Left colon (tissue), 2 donors: ENCODE measurements at places on chromosomes 1 and 21. TPM values are rescaled to one million over a fixed set of nuclear protein-coding genes. Genes with fewer than 3 reads are reported as not detected.

- DNase-seq: no peak
These were observed 73.0 kb downstream of the DHRS3 start for GRCh38 chr1:12544992-12545391.

DNA sequence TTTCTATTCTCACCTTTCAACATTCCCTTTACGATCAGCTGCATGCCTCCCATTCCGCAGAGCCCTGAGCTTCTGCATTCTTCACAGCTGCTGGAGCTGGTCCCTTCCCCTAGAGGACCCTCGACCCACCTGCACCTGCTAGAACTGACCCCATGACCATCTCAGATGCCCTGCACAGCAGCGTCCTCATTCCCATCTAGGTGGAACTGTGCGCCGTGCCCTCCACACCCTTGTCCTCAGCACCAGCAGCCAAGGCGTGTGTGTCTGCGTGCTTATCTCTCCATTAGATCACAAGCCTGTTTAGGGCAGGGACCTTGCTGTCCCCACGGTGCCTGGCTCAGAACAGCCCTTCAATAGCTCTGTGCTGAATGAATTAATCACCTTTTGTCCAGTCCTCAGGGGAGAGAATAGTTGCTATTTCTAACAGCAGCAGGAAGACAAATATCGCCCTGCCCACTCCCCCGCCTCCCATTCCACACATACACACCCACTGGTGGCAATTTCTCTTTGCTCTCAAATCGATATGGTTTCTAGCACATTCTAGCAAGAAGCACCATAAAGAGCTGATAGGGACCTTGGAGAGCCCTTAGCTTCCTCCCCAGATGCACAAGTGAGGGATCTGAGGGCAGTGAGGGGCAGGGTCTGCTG lies 61.7 kb downstream of the KCNN3 start:
- no peak for DNase-seq

- peak; percentile 40 for DNase-seq
These were observed 5.9 kb upstream of the MXRA8 start for GRCh38 chr1:1364266-1364665.

DNA sequence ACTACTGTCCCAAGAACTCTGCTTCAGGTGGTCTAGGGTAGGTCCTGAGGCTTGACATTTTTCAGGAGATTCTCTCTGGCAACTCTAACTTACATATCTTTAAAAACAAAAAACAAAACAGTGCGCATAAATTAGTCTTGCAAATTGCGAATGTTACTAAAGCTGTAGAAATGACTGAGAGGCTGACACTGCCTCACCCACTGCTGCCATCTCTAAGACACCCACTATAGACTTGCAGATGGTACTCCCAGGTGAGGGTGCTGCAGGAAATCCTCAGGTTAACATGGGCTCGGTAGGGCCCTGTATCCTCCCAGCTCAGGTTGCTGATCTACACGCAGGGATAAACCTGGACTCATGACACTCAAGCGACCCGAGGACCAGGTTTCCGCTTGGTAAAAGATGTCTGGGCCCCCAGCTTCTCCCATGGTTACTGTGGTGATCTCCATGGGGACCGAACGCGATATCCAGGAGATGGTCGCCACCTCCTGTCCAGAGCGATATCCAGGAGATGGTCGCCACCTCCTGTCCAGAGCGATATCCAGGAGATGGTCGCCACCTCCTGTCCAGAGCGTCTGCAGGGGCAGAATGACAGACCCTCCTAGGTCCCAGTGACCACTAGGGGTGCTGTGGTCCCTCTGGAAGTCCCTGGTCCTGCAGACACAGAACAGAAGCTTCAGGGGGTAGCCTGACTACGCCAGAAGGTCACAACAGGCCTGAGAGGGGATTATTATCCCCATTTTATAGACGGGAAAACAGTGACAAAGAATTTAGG lies 16.2 kb upstream of the LY9 start:
- no peak for DNase-seq

The TMEM61 gene
- total RNA-seq: 19.8 TPM

The ACTN2 gene
- total RNA-seq: not detected

DNA sequence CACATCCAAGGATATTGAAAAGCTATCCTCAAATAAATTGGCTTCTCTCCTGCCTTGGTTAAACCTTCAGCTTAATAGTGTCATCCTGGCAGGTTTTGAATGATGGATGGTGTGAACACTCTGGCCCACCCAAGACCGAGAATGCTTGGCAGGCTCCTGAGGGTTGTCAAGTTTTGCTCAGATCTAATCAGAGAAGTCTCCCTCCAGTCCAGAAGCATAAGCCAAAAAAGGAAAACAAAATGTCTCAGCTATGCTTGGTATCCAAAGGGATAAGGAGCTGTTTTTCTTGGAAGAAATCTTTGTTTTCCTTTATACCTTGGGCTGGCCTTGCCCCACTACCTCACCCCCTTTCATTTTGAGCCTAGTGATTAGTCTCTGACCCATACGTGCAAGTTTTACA lies 172.7 kb downstream of the CRB1 start:
- no peak for DNase-seq

DNA sequence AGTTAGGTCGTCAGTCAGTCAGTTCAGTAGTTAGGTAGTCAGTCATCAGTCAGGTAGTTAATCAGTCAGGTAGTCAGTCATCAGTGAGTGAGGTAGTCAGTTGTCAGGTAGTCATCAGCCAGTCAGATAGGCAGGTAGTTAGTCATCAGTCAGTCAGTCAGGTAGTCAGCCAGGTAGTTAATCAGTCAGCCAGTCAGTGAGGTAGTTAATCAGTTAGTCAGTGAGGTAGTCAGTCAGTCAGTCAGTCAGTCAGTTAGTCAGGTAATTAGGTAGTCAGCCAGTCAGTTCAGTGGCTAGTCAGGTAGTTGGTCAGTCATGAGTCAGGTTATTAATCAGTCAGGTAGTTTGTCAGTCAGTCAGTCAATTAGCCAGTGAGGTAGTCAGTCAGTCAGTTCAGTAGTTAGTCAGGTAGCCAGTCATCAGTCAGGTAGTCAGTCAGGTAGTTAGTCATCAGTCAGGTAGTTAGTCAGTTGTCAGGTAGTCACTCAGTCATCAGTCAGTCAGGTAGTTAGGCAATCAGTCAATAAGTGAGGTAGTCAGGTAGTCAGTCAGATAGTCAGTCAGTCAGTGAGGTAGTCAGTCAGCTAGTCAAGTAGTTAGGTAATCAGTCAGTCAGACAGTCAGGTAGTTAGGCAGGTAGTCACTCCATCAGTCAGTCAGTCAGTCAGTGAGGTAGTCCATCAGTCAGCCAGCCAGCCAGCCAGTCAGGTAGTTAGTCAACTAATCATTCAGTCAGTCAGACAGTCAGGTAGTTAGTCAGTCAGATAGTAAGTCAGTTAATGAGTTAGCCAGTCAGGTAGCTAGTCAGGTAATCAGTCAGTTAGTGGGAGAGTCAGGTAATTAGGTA lies 16.2 kb downstream of the KRTAP10-1 start:
- no peak for DNase-seq

The ENSA gene
- 222 TPM for total RNA-seq

The BLACAT1 gene
- 0.34 TPM for total RNA-seq

The TCEA3 gene
- 147 TPM for total RNA-seq

- no peak for DNase-seq
These were observed 28.2 kb upstream of the KCNE1 start for GRCh38 chr21:34540206-34540605.

DNA sequence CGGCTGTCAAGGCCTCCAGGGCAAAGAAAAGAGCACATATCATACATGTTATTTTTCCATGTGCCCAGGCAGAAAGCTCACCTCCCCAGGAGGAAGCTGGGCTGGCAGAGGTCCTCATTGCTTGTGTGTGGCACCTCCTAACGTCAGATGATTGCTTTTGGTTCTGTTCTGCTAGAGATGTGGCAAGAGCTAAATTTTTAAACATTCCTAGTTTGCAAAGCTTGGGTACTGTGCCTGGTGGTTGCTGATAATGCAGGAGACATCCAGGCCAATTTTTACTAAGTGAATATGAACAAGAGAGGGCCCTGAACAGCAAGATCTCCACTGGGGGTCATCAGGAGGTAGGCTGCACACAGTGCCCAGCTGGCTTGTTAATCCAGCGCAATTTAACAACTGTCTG lies 93.9 kb downstream of the TBX19 start:
- DNase-seq: no peak

- no peak for DNase-seq
These were observed 147.8 kb upstream of the MAP1LC3C start for GRCh38 chr1:242146652-242147051.

- DNase-seq: no peak
These were observed 184.1 kb downstream of the FOXD2 start for GRCh38 chr1:47621977-47622376.

DNA sequence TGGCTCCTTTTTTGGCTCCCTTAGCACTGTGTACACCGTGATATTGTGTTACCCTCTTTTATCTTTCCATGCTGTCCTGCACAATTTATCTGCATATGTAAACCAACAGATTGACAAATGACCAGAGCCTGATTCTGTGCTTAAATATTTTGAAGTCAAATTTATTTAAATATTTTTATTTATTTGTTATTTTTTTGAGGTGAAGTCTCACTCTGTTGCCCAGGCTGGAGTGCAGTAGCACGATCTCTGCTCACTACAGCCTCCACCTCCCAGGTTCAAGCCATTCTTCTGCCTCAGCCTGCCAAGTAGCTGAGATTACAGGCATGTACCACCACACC lies 12.8 kb downstream of the PMF1 start:
- DNase-seq: no peak

DNA sequence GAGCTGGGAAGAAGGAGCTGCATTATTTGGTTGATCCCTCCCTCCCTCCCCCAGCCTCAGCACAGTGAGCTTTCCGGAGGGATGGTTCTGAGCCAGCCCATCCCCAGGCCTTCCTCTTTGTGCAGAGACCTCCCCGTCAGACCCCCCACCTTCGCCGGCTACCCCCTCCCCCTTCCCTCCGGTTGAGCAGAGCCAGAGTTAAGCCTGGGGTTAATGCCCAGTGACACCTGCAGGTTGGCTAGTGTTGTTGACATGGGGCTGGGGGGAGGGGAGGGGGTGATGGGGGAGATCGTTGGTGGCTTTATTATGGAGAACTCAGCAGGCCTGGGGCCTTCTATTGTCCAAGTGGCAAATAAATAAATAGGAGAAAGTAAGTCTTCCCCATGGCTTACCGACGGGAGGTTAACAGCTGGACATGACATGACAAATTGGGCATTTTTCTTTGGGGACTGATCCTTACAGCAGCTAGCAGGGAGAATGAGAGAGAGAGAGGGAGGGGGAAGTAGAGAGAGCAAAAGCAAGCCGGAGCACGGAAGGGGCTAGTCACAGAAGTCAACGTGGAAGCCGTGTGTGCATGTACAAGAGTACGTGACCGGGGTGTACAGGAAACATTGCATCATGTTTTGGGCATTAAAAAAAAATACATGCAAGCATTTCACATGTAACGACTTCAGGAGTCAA lies 131.1 kb downstream of the TMEM53 start:
- no peak for DNase-seq

GRCh38 chr1:68777851-68778250 lies 281.0 kb upstream of the DEPDC1 start:
- DNase-seq: no peak

- no peak for DNase-seq
These were observed 105.9 kb downstream of the KCNK2 start for GRCh38 chr1:215188302-215188950.

DNA sequence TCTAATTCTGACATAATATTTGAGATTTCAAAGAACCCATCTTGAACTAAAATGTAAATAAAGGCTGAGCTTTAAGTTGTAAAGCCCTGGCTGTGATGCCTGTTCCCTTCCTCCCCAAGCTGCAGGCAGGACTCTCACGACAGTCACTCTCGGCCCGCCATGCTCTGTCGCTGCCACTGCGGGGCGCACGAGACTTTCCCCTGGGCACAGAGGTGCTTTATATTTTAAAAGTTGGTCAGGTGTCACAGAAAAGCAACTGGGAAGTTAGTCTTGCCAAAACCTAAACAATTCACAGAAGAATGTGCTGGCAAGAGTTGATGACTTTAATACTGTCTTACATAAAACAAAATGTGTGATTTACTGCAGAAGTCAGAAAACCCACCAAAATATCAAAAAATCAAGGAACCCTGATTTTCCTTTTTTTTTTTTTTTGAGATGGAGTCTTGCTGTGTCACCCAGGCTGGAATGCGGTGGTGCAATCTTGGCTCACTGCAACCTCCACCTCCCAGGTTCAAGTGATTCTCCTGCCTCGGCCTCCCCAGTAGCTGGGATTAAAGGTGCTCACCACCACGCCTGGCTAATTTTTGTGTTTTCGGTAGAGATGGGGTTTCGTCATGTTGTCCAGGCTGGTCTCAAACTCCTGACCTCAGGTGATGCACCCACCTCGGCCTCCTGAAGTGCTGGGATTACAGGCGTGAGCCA lies 10.7 kb downstream of the LRRC47 start:
- DNase-seq: no peak

DNA sequence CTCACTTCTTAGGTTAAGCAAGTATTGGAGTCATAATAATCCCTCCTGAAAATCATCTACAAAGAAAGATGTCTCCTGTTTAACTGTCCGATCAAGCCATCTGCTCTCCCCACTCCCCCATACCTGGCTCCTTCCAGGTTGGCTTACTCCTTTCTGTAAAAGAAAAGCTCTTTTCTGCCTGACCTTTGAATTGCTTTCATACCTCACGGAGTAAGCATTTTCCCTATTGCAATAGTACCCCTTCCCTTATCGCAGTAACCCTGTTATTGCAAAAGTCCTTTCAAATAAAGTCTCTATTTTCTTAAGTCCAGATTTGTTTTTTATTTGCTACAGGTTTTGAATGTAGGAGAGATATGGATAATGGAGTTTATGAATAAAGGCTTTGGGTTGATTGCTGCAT lies 150.4 kb downstream of the GRIK1 start:
- DNase-seq: no peak

DNA sequence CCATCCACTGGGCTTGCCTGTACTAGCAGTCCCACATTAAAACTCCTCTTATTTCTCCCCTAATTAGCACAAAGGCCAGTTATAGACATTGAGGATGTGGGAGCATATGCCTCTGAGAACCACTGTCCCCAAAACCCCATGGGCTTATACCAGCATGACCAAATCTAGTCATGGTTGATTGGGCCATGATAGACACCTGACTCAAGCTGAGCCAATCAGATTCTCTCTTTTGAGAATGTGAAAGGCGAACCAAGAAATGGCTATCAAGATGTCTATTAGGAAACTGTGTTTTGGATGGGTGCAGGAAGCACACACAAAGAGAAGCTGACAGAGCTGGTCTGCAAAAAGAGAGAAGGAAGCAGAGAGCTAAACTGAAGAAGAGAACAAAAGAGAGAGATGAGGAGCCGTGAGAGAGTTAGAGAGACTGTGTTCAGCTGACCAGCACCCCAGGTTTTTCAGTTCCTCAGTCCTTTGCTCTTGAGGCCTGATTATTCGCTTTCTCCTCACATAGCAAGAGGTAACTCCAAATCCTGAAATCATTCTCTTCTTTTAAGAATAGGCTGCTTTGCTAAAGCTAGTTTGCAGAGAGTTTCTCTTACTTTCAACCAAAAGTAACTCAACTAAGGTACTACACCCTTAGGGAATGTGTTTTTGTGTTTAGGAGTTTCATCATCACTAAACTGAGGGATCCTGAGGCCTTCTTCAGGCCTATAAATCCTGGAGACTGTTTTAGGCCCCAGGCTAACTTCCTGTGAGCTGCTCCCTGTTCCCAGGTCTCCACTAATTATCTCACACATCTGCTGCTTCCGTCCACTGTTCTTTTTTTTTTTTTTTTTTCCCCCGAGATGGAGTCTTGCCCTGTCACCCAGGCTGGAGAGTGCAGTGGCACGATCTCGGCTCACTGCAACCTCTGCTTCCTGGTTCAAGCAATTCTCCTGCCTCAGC lies 7.9 kb upstream of the TIPRL start:
- DNase-seq: no peak

The TTF2 gene
- total RNA-seq: 28.1 TPM
